Stimulated activated CD8-positive, alpha-beta memory T cell treated with anti-CD3 and anti-CD28 coated beads, Interleukin-7, amount 100 ng/mL, for 4 hours (primary cell): ENCODE measurements at places on chromosomes 5 and 9.

DNA sequence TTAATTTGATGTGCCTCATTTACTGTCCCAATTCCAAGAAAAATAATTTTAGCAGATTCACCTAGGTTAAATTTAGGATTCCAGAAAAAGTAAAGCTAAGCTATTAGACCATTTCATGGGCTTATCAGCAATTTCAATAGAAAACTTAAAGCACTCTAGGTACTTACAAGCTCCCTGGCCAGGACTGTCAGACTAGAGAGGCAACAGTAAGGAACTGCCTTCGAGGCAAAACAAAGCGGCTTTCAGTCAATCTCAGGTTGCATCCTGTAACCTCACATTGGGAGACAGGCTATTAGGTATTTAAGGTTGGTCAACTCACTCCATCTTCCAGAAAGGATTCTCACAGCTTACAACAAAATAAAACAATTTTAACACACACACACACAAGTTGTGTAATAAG is 48.7 kb upstream of the FSD1L start:
- DNase-seq = no peak

DNA sequence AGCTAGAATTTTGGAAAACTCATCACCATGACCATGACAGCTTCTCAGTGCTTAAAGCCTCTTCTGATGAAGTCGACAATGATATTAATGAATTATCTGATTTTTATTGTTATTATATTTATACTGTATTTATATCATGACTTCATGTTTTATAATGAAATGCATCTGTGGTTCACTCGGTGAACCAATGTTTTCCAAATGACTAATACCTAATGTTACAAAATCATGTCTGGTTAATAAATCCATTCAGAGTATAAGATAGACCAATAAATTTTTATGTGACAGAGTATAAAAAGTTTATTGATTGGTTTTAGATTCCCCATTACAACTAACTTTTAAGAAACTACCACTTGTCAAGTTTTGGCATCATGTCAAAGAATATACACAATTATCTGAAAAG is 416.5 kb downstream of the MLLT3 start:
- DNase-seq = no peak

- DNase-seq = no peak
Observed at GRCh38 chr9:17721954-17722353, 143.1 kb downstream of the SH3GL2 start.

GRCh38 chr9:78533500-78533899 is 236.6 kb downstream of the PSAT1 start:
- DNase-seq = no peak

- no peak for DNase-seq
Observed at GRCh38 chr5:158178535-158178934, 319.6 kb upstream of the CLINT1 start.

- DNase-seq = no peak
Observed at GRCh38 chr9:90802386-90802985, 867 bp downstream of the SYK start.

- DNase-seq = no peak
Observed at GRCh38 chr9:136306211-136307208, 2.6 kb upstream of the CCDC187 start.

GRCh38 chr5:149888280-149888679 is 56.3 kb downstream of the PDE6A start:
- no peak for DNase-seq

- DNase-seq = no peak
Observed at GRCh38 chr9:8857926-8858595, 1058.5 kb upstream of the DMAC1 start.

- no peak for DNase-seq
Observed at GRCh38 chr5:59037941-59038797, 455.3 kb downstream of the RAB3C start.

- DNase-seq = no peak
Observed at GRCh38 chr5:171601266-171601881, 181.9 kb downstream of the FGF18 start.

- DNase-seq = no peak
Observed at GRCh38 chr5:155700333-155700732, 626.6 kb upstream of the SGCD start.

- DNase-seq = no peak
Observed at GRCh38 chr9:93670208-93671019, 94.0 kb downstream of the PHF2 start.

DNA sequence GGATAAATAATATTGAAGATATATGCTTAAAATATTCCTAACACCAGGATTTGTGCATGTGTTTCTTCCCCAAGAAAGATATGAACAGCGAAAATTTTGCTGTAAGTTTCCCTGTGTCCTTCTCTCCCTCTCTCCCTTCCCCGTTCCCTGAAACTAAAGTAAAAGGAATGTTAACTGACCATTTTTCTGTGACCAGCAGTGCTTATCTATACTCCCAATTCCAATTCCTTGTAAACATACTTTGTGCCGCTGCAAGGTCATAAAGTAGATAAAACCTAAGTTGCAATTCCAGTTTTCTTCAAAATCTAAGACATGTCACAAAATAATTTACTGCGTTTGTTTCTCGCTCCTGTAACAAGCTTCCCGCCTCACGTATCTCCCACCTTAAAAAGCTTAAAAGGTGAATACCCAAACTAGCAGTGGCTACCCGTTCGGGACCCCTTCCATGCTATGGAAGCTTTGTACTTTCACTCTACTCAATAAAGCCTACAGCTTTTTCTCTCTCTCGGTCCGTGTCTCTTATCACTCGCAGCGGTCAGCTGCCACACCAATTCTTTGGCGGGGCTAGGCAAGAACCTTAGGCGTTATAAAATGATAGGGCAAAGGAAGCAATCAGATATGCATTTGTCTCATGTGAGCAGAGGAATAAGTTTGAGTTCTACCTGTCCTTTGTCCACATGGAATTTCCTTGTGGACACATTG is 1798.0 kb downstream of the EFNA5 start:
- no peak for DNase-seq

- no peak for DNase-seq
Observed at GRCh38 chr5:169339869-169340268, 38.9 kb upstream of the SLIT3 start.

DNA sequence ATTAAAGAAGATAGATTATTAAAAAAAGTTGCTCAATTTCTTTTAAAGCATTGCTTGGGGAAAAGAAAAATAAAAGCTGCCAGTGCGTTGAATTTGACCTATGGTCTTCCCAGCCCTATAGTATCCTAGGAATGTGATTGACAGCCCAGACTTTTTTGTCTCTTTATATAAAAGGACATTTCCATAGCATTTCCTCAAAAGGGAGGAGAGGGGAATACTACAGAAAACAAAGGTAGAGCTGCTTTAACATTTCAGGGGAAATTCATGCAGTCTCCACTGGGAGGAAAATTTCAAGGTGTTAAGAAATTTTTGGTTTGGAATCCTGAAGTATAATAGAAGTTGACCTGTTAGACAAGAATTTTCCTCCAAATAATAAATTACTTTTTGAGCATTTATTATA is 17.9 kb upstream of the GPR151 start:
- DNase-seq = no peak

DNA sequence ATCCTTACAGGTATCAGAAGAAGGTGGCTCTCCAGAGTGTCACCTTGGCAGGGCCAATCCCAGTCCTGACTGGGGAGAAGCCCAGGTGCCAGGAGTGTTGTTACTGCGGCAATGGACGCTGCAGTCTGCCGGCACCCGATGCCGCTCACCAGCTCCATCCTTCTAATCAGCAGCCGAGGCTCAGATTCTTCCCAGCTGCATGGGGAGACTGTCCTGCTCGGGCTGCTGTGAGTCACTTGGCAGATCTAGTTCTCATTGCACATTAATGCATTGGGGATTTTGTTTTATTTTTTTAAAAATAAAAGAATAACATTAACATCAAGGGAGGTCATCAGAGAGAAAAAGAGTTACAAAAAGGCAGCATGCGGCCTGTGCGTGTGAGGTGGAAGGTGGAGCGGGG is 115.8 kb downstream of the MTX3 start:
- DNase-seq = no peak

GRCh38 chr9:108704156-108704852 is 151.5 kb downstream of the ACTL7B start:
- DNase-seq = no peak
